ENCODE measurements at places on chromosomes 6 and 20.

GRCh38 chr6:26017632-26017966, 55.0 kb downstream of the TRIM38 start:
- DNase-seq, result peak; percentile 42

DNA sequence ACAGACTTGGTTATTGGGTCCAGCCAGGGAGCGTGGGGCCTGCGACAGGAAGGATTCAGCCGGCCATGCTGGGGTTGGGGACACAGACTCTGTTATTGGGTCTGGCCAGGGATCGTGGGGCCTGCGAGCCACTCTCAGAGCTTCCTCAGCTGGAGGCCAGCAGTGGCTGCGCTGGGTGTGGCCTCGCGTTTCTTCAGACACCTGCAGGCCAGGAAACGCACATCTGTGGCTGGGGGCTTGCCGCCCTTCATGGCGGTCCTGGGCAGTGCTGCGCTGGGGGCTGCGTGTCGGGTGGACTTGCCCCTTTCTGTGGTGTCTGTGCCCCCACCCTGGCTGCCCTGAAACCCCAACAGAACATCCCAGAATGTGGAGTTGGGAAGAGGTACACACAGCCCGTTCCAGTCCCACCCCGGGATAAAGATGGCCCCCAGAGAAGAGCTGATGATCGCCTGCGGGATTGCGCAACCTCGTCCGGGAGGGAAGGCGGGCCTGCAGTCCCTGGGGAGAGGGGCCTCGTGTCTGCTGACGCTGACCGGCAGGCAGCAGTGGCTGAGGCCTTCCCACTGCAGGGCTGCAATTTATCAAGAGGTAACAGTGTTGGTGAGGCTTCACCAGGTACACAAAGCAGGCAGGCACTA, 16.9 kb upstream of the MTG2 start:
- DNase-seq, result no peak

DNA sequence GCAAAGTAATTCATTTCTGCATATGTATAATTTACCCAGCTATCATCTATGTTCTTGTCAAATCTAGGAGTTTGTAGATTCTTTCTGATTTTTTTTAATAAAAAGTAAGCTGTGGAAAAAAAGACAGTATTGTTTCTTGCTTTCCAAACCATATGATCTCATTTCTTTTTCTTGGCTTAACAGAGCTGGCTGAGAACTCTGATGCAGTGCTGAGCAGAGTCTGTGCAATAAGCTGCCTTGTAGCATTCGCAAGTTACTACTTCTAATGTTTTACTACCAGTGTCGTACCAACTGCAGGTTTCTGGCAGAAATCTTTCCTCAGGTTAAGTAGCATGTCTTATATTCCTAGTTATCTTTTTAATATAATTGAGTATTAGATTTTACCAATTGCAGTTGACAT, 15.6 kb downstream of the RRBP1 start:
- DNase-seq, result no peak

- DNase-seq, result no peak
Observed at GRCh38 chr6:142935553-142936517, 9.1 kb downstream of the HIVEP2 start.

DNA sequence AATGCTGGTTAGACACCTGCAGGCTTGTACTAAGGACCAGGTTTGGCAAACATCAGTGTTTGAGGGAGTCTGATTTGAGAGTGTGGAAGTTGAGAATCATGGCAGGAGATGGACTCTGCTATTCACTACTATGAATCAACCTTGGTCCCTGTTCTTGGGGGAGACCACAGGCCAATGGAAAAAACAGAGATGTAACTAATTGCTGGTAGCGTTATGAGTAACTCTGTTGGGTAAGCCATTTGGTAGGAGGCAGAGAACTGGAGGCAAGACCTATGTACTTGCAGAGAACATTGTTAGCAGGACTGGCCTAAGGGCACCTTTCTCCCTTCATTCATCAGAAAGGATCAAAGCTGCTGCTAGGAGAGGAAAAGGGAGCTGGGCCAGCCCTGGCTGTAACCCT, 8.3 kb upstream of the WFDC2 start:
- no peak for DNase-seq

GRCh38 chr20:10609770-10610169, 64.0 kb downstream of the JAG1 start:
- no peak for DNase-seq

GRCh38 chr6:78076371-78076770, 423.5 kb downstream of the MEI4 start:
- no peak for DNase-seq

GRCh38 chr20:10673842-10674683, at the start of gene JAG1:
JAG1 (minus strand) TSS chr20:10673999; CDS start chr20:10673530, 469 bp downstream.
- DNase-seq, result peak; percentile 96

DNA sequence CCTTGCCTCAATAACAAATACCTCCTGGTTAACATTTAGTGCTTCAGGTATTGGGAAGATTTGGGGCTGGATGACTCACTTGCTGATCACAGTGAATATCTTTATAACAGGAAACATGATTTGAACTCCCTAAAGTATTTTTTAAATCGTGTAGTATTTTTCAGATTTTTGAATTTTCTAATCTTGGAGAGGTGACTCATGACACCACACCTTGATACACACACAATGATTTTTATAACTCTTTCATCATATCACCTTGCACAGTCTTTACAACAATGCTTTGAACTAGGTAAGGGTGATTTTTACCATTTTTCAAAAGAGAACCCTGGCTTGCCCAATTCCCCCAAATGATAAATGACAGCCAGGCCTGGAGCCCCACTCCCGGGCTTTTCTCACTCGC, 273.5 kb downstream of the UST start:
- no peak for DNase-seq

DNA sequence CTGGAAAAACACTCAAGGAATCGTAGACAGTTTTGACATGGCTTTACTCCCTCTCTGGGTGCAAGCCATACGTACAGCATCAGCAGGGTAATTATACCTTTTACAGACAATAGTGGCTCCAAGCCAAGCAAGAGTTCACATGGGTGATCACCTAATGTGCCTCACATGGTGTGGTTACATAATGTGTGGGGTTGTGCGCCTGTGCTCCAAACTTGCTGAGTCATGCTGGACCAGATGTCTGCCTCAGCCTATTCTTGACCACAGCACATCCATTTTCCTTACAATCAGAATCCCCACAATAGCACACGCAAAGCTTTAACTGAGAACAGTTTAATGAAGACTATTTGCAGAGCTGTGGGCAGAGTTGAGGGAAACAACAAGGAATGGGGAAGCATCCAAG, 74.5 kb downstream of the ALDH8A1 start:
- no peak for DNase-seq

- no peak for DNase-seq
Observed at GRCh38 chr20:59574308-59574707, 30.0 kb upstream of the PHACTR3 start.

DNA sequence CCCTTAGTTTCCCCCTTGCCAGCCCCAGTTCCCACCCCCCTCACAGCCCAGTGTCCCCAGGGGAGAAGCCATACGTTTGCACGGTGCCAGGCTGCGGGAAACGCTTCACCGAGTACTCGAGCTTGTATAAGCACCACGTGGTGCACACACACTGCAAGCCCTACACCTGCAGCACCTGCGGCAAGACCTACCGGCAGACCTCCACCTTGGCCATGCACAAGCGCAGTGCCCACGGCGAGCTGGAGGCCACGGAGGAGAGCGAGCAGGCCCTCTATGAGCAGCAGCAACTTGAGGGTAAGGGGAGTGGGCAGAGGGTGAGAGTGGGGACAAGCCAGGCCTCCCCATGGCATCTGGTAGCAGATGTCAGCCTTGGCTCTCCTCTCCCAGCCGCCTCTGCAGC, 5.1 kb upstream of the DEF6 start:
- DNase-seq, result no peak

DNA sequence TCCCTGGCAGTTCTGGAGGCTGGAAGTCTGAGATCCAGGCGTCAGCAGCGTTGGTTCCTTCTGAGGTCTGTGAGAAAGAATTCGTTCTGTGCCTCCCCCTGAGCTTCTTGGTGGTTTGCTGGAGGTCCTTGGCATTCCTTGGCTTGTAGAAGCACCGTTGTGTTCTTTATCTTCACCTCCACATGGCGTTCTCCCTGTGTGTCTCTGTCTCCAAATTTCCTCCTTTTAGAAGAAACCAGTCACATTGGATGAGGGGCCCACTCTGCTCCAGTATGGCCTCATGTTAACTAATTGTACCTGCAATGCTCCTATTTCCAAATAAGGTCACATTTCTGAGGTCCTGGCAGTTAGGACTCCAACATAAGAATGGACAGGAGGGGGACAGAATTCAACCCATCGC, 73.0 kb upstream of the BACH2 start:
- no peak for DNase-seq

DNA sequence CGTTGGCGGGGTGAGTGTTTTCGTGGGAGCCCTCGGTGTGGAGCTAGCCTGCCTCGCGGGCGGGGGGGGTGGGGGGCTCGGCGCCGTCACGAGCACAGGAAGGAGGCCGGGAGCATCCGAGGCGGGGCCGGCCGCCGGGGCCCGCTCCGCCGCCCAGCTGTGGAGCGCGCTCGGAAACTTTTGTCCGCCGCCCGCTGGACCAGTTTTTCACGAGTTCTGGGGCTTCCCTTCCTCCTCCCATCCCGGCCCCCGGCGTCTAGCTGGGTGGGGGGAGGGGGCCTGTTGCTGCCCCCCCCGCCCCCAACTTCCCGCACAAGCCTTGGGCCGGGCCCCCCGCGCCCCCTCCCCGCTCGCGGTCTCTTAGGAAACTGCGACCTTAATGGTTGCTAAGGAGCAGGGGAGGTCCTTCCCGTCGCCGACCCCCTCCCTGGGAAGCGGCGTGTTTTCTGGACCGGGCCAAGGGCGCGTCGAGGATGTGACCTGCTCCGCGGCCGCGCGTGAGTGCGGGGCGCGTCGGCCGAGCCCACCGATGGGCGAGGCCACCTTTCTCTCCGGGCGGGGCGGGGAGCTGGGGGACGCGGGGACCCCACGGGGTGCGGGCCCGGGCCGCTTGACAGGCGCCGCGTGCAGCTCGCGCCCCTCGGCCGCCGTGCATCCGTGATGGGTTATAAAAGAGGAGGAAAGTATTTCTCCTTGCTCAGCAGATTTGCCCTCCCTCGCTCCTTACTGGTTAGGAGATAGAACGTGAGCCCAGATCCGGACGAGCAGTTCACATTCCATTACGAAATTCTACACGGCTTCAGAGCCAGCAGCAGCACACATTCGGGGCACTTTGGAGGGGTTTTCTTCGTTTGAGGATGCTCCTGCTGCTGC, 1.4 kb downstream of the RREB1 start:
- peak; percentile 52 for DNase-seq

DNA sequence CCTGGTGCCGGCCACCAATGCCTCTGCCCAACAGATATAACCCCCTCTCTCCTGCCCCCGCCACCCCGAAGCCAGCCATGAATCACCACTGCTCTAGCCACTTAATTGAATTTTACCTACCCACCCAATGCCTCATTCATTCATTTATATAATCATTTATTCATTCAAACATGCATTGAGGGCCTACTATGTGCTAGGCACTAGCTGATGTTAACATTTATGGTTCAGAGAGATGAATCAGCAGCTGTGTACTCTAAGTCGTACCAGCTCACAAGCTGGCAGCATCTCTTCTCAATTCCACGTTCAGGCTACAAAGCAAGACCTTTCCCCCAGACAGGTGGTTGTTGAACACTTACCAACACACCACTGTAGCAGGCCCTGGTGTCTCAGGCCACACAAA, 12.9 kb upstream of the MDGA1 start:
- no peak for DNase-seq

- peak; percentile 70 for DNase-seq
Observed at GRCh38 chr6:28880894-28881780, 42.6 kb downstream of the TRIM27 start.

- no peak for DNase-seq
Observed at GRCh38 chr20:46823271-46823751, 71.3 kb upstream of the EYA2 start.

DNA sequence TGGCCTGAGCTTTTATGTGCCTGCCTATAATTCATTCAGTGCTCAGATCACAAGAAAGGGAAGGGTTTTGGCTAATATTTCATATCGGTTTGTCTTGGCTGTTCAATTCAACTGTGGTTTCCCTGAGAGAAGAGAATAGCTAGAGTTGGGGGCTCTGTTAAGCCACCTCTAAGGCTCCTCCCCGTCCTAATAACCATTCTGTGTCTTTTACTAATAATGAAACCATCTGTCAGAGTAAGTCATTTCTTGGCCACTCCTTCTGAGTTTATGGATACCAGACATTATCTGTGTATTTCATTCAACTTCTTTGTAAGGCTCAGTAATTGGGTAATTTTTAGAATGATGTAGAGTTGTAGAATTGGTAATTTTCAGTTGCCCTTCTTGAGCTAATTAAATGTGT, 5.2 kb downstream of the STX11 start:
- DNase-seq, result no peak

GRCh38 chr6:55184782-55185530, 10.6 kb downstream of the HCRTR2 start:
- no peak for DNase-seq

GRCh38 chr20:59221707-59222252, 58.2 kb downstream of the ZNF831 start:
- no peak for DNase-seq

DNA sequence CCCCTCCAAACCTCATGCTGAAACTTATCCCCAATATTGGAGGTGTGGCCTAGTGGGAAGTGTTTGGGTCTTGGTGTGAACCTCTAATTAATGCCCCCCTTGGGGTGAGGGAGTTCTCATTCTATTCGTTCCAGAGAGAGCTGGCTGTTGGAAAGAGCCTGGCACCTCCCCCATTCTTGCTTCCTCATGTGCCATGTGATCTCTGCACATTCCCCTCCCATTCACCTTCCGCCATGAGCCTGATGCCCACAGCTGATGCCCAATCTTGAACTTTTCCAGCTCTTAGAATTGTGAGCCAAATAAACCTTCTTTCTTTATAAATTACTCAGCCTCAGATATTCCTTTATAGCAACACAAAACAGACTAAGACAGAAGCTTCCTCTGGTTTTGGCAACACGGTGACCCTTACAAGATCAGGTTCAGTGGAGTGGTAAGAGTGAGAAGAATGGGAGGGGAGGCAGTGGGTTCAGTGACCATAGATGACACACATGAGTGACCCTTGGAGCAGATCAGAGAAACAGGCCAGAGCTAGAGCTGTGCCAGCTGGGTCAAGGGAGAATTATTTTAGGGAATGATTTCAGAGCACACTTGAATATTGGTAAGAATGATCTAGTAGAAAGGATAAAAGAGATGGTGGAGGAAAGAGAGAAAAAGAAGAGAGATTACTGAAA, 176.4 kb downstream of the LY86 start:
- no peak for DNase-seq

- DNase-seq, result peak; percentile 98
Observed at GRCh38 chr20:43749734-43750294, 23.0 kb upstream of the GTSF1L start.

- no peak for DNase-seq
Observed at GRCh38 chr20:3788685-3789155, 2.2 kb upstream of the CENPB start.

GRCh38 chr6:42100029-42100901, 42.2 kb downstream of the C6orf132 start:
- no peak for DNase-seq

All from iPS-NIHi11 (cell line).